Stimulated activated CD8-positive, alpha-beta memory T cell treated with anti-CD3 and anti-CD28 coated beads, Interleukin-4, amount 100 ng/mL, for 4 hours (primary cell): ENCODE measurements at places on chromosomes 2 and 18.

- no peak for DNase-seq
Observed at GRCh38 chr2:30385327-30385726, 61.7 kb upstream of the LCLAT1 start.

DNA sequence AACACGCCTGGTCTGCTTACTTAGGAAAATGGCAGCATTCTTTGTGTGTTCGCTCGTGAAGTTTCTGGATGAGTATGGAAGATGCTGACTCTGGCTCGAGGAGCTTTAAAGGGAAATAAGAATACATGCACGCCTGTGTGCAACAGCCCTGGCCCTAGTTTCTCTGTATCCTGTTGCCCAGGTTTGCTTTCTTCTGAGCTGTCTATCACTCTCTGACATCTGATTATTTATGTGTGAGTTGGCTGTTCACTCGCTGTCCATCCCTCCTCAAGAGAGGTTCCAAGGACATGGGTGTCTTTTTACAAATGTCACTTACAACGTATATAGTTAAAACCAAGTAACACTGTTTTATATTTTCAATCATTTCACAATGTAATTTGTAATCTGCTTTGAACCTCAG, 16.0 kb downstream of the SLC9A2 start:
- DNase-seq = no peak

- no peak for DNase-seq
Observed at GRCh38 chr18:58599106-58599505, 29.8 kb downstream of the ALPK2 start.

DNA sequence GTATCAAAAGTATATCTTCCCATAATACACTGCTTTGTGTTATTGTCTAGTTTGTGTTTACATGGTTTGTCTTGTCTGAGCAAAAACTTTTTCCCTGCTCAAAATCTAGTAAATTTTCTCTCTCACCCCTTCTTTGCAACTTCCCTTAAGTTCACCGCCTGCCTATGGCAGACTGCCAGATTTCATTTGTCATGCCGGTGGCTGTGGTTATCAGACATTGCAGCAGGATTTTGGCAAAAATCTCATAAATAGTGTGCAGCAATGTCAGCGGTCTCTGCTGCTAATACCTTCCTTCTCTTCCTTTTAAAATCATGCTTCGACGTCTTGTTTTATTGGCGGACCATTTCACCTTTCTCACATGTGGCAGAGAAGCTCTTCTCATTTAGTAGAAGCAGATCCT, 45.6 kb upstream of the TMEM178A start:
- DNase-seq = no peak

- DNase-seq = no peak
Observed at GRCh38 chr2:176997792-176998169, 214.8 kb upstream of the HNRNPA3 start.

GRCh38 chr2:19786408-19787058, 115.2 kb downstream of the TTC32 start:
- no peak for DNase-seq

DNA sequence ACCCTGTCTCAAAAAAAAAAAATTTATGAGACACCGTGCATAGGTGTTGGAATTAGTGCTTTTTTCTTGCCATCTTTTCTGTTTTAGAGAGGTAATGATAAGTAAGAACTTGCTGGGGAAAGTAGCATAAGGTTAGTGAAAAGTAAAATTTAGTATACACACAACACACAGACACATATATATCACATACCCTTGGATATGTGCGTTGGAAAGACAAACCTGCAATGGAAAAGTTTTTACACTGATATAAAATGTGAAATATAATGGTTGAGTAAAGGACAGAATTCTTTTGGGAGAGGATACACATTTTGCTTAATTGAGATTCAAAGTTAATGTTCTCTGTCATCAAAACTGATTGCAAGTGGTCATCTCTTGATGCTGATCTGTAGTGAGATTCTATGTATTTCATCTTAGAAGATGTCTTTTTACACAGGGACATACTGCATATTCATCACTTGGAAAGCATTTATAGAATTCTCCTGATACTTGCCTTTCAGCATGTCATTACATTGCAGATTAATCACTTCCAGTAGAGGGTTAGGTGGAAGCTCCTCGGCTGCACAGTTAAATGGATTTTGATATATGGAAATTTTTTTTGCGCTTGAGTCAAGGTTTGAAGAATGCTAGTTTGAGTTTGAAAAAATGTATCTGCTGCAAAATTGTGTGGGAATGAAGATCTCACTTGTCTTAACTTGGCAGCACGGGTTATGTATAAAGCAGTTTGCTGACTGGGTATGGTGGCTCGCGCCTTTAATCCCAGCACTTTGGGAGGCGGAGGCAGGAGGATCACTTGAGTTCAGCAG, 13.5 kb downstream of the PPP1CB start:
- DNase-seq = no peak

DNA sequence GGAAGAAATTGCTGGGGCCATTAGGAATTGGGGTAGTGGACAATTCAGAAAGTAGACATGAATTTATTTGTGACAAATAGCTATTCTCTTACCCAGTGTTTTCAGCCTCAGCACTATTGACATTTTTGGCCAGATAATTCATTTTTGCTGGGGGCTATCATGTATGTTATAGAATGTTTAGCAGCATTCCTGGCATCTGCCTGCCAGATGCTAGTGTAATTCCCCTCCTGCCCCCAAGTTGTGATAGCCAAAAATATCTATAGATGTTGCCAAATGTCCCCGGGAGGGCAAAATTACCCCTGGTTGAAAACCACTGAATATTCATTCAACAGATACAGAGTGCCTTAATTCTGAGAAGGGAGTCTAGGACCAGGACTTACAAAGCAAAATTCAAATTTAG, 183.6 kb downstream of the BABAM2 start:
- DNase-seq = no peak

- DNase-seq = no peak
Observed at GRCh38 chr2:60954139-60954538, 63.4 kb upstream of the PEX13 start.

- no peak for DNase-seq
Observed at GRCh38 chr2:229586746-229587705, 127.3 kb downstream of the DNER start.

DNA sequence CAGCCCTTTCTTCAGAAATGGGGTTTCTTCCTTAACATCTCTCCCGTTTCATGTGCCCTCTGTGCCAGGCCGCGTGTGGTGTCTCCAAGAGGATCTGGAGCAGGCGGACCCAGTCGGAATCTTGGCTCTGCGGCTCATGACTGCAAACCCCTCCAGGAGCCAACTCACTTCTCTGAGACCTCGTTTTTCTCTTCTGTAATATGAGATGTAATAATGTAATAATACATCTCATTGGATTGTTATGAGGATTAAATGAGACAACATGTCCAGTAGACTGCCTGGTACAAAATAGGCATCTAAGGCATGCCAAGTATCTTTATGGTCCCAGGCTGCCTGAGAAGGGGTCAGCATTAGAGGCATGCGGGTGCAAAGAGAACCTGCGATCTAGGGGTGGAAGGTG, 221.3 kb upstream of the REV1 start:
- no peak for DNase-seq

GRCh38 chr2:112074506-112074905, 19.4 kb downstream of the TMEM87B start:
- no peak for DNase-seq

GRCh38 chr2:228430986-228431385, 249.5 kb upstream of the SPHKAP start:
- DNase-seq = no peak

DNA sequence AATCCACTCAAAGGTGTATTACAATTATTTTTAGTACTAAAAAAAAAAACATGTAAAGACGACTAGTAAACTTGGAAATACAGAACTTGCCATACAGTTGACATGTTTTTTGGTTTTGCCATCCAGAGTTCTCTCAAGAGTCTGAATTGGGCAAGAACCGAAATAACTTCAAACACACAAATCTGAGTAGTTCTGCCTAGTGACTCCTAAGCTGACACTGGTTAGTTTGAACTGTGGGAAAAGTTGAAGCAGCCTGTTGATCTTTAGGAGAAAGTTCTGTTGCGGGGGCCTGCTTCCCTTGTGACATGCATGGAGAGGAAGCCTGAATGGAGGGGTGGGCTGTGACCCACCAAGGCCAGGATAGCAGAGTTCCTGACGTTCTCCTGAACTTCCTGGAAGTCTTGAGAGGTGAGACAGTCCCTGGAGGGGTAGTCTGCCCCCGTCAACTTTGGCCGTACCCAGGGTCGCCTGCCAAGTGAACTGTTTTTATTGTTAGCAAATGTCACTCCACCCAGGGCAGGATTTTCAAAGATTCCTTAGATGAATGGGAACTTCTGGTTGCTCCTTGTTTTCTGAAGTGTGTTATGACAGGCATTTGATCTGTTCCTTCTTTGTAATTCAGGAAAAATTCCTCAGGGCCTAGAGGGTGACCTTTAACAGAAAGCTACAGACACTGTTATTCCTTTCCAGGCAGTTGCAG, 85.6 kb upstream of the SPTBN1 start:
- DNase-seq = no peak

DNA sequence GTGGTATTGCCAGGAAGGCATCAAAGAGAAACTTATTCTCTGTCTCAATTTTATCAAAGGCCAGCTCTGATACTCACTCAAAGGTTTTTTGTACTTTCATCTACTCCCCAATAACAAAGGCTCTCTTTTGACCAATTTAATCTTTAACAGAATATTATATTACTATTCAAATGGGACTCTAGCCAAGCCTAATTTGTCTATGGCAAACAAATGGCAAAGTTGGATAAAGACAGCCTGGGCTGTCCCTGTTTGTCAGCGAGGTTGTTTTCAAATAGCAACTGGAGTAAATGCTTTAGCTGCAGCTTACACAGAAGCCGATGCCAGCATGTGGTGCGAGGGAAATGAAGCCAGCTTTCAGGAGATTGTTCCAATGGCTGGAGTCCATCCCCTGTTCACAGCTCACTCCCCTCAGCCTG, 80.1 kb upstream of the CTNNA2 start:
- no peak for DNase-seq

DNA sequence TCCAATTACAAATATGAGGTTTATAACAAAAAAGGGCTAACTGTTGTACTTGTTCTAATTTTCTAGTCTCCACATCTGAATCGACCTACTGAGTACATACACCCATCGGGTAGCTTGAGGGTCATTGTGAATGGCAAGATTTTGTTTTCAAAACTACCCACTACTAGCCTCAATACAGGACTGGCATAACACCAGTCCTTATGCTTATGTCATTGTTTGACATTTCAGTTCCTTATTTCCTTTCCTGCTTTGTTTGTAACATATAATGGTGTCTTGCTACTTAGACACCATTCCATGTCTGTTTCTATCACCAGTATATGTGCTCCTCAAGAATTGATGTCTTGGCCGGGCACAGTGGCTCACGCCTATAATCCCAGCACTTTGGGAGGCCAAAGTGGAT, 86.0 kb downstream of the EPHA4 start:
- no peak for DNase-seq

DNA sequence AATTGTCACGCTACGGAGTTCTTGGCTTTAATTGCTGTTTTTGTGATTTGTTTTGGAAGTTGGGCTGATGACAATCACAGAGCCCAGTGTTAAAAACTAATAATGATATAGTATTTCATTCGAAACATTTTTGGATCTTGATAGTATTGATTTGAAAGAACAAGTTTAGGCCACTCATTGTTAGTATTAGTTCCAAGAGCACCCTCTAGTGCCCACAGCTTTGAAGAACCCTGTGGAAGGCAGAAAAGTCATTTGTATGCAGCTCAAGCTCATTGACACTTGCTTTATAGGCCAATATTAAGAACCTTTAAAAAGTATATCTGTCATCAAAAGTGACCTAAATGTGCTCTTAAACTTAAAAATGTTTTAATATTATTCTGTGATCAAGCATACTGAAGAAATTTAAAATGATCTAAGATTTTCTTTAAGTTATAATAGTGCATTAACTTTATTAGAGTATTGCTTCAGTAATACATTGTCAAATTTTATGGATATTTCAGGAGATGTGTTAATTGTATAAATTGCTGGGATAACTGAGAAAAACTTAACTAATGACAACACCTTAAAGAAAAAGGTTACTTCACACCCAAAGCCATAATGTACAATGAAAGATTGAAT, 191.0 kb downstream of the GRB14 start:
- no peak for DNase-seq

DNA sequence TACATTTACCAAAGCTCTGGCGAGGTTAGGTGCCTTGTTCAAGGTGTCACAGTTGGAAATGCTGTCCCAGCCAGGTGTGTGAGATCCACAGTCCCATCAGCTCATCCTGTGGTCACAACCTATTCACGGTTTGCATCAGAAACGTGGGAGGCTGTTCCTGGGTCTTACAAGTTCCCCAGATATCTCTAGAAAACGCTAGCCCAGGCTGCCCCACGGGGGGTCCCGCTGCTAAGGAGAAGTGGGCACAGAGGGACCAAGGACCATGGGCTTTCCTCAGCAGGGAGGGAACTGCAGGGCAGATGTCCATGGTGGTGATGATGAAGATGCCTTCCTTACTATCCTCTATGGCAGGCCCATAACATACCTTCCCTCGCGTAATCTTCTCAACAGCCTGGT, 649 bp downstream of the FECH start:
- no peak for DNase-seq

DNA sequence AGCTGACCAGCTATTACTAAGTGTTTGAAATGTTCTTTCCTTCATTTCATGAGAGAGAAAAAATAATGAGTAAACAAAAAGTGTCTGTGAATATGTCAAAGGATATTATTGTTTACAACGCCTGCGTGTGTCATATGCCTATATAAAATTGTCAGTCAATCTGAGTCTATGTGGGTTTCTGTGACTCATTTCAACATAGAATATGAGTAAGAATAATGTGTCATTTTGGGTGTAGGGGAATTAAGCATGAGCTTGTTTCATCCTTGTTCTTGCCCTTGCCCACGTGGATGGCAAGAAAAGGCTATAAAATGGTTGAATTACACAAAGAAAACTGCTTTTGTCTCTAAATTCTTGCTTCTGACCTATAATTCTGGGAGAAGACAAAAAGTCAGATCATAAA, 466.0 kb downstream of the PTH2R start:
- no peak for DNase-seq

DNA sequence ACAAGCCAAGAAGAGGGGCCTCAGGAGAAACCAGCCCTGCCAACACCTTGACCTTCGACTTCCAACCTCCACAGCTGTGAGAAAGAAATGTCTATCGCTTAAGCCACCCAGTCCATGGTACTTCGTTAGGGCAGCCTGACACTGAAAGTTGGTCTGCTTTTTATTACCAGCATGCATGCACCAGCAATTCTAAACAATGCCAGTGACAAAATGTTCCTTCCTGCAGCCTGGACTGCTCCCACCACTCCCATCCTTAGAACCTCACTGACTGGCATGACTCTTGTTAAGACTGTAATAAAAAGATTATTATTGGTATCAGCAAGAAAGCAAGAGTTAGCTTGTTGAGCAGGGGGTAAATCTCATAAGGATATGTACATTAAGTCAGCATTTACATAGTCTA, 33.6 kb downstream of the TMEM177 start:
- no peak for DNase-seq

DNA sequence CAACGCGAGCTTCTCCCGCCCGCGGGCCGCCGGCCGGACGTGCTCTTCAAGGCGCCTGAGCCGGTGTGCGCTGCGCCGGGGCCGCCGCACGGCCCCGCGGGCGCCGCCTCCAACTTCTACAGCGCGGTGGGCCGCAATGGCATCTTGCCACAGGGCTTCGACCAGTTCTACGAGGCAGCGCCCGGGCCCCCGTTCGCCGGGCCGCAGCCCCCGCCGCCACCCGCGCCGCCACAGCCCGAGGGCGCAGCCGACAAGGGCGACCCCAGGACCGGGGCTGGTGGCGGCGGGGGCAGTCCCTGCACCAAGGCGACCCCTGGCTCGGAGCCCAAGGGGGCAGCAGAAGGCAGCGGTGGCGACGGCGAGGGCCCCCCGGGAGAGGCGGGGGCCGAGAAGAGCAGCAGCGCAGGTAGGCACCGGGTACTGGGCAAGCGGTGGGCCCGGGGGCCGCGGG, 676 bp downstream of the HOXD11 start:
- no peak for DNase-seq

- no peak for DNase-seq
Observed at GRCh38 chr2:99974682-99975375, 167.6 kb downstream of the AFF3 start.
